Hepatocyte (in vitro differentiated cells): ENCODE measurements at places on chromosomes 6 and 20. TPM values are rescaled to one million over a fixed set of nuclear protein-coding genes. Genes with fewer than 3 reads are reported as not detected.

GRCh38 chr20:24097506-24098245 lies 109.1 kb upstream of the GGTLC1 start:
- no peak for DNase-seq

DNA sequence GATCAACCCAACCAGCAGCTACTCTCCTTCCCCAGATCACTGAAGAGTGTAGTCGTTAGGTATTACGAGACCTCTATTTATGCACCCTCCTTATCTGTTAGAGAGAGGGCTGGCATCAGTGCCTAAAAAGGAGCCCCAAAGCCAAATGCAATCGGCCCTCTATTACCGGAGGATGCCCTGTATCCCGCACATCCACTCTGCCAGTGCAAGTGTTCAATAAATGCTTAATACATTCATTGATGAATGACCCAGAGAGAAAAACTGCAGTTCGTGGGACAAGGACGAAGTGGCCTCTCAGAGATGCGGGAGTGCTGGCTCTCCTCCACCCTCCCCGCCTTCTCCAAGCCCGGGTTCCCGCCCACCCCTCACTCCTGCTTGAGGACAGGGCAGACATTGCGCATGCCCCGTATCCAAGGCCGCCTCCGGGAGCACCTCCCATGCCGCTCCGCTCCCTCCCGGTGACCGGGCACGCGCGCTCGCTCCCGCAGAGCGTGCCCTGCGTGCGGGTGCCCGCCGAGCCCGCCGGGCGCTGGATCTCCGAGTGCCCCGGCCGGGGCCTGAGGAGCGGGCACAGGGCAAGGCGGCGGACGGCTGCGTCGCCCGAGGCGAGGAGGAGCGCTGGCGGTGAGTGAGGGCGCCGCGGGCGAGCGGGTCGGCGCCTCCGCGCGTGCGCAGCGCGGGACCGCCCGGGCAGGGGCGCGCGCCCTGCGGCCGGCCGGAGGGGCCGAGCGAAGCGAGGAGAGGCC lies 27.2 kb upstream of the BTBD3 start:
- peak; percentile 96 for DNase-seq

DNA sequence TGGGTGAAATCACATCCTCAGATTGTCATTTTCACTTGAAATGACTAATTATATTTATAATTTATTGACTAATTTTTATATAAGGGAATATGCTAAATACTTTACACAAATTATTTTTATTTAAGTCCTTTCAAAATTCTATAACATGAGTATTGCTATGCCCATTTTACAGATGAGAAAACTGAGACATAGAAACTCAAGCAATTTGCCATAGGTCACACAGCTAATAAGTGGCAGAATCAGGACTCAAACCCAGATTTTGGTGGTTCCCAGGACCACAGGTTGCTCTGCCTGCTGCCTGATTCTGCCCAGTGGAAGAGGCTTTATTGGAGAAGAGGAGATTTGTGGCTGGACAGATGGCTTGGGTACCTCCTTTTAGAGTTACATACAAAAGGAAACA lies 4.9 kb downstream of the ALDH8A1 start:
- no peak for DNase-seq

GRCh38 chr20:37123441-37123840 lies 27.6 kb upstream of the RBL1 start:
- DNase-seq, result no peak

DNA sequence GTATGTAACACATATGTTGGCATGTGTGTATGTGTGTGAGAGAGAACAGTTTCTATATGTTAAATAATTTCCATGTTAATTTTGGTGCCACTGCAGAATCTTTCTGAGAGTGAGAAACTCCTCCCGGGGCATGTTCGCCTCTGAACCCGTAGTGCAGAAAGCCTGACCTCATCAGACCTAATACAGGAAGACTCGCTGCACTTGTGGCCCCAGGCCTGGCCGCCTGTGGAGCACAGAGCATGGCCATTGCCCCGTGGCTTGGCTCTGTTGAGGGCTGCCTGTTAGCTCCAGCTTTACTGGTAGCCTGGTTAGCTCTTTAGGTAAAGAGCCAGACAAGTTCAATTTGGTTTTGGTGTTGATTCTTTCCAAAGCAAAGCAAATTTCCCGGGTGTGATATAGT lies 25.5 kb downstream of the FARS2 start:
- no peak for DNase-seq

DNA sequence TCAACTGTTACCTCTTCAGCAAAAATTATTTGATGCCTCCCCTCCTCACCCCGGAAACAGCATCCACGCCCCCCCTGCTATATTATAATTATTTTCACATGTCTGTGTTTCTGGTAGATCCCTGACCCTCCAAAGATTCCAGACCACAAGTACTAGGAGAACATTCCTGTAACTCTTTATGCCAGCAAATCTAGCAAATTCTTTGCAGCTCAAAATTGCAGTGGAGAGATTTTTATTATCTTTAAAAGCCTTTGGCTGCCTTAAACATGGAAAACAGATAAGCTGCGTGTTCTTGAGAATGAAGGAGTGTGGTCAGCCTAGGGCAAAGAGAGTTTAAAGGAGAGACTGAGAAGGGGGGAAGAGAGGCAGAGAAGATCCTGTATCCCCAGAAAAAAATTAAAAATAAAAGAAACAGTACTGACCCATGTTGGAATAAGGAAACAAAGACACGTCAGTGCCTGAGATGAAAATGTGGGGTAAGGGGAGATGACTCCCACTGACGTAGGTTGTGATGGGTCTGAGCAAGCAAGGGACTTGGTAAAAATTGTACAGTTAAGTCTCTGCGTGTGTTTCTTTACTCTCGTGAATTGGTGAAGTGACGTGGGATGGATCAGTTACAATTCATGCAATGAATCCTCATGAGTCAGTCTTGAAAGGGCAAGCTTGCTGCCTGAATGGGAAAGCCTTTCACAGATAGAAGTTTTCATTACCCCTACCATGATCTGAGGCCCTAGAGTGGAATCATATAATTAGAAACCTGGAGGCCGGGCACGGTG lies 8.3 kb downstream of the ID4 start:
- DNase-seq, result peak; percentile 41

DNA sequence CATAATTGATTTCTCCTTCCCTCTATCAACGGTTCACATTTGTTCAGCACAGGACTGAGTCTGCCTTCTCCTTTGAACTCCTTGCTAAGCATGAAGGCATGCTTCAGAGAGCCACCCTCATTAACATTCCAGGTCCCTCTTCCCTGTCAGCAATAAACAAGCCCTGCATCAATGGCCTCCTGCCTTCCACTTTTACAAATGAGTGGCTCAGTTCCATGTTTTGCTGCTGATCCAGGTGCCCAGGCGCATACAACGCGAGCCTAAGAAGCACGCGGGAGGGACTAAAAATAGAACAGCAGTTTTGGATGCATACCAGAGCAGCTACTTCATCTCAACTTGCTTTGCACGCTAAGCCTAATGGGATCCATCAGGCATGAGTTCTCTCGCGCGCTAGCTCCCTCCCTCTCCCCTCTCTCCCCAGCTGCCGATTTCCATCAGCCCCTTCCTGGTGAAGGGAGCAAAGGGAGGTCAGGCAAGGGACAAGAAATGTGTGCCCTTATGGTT lies 53.4 kb downstream of the TRAF3IP2 start:
- peak; percentile 92 for DNase-seq

Gene CCN6
- not detected in 2 replicates for total RNA-seq
